Prostate gland (tissue), 2 donors: ENCODE measurements at places on chromosomes 6 and 20.

GRCh38 chr6:15507746-15508145 is 155.1 kb downstream of the DTNBP1 start:
- DNase-seq: no peak

- DNase-seq: no peak
These were observed 34.5 kb upstream of the FAM184A start for GRCh38 chr6:119112812-119113530.

- DNase-seq: peak; percentile 21
These were observed 31.2 kb downstream of the HLA-E start for GRCh38 chr6:30520522-30520921.

- no peak for DNase-seq
These were observed 15.0 kb downstream of the RBM39 start for GRCh38 chr20:35726842-35727711.

- no peak for DNase-seq
These were observed 1.7 kb upstream of the NKX2-2 start for GRCh38 chr20:21515300-21516179.

- DNase-seq: no peak
These were observed 22.1 kb downstream of the GSTA4 start for GRCh38 chr6:52972989-52973388.

- no peak for DNase-seq
These were observed 82.7 kb upstream of the FABP7 start for GRCh38 chr6:122696853-122697252.

GRCh38 chr6:28303570-28303969 is 22.2 kb downstream of the PGBD1 start:
- no peak for DNase-seq

DNA sequence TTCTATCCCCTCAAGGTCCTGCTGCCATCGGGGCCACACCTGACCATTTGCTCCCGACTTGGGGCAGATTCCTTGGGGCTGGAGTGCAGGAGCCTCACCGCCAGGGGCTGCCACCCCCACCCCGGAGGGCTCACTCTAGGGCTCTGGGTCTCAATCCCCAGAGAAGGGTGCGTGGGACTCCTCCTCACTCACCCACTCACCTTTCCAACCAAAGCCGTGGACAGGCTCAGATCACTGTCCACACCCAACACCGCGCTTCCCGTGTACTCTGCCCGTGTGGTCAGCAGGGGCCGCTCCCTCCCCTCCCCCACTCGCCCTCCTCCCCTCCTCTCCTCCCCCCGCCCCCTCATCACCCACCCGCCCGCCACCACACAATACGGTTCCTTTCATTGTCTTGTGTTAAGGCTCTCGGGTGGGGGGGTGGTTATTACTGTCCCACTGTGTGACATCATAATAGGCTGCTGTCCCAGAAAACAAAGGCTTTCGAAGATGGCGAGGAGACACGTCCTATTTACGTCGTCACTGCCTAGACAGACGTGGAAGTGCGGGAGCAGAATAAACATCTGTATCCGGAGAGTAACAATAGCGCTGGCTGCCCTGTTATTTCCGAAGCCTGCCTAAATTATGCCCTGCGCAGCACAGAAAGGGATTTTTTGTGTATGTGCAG is 85.8 kb downstream of the YTHDF1 start:
- DNase-seq: no peak

DNA sequence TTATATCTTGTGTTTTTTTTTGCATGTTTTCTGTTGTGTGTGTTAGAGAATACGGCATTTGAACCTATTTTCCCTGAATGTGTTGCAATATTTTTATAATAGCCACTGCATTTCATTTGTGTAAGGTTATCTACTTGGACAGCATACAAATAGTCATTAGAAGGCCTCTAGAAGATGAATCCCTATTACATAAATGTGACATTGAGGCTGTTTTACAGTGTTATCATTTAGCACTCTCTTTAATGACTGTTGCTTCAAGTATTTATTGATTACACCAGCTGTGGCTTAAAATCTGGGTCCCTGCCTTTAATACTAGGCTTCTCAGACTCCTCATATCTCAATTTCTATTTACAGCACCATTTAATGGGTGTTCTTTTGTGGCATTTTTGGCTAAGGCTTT is 465.8 kb downstream of the FRK start:
- DNase-seq: no peak

DNA sequence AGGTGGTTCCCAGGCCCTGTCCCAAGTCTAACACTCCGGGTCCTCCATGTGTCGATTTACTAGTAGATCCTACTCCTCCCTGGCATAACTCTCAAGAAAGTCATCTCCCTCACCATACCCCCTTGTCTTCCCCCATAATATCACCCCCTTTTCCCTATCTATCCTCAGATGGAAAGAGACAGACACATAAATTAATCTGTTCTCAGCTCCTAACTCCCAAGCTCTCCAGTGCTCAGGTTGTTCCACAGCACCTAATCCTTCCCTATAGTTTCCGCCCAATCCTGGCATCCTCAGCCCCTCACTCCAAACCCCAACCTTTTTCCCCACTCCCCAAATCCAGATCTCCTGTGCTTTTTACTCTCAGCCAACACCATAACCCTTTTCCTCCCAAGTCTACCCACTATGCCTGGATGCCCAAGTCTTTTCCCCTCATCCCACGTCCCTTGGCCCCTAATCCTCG is 808 bp downstream of the ILRUN start:
- DNase-seq: no peak

GRCh38 chr6:33621711-33622388 is 728 bp downstream of the ITPR3 start:
- peak; percentile 47 for DNase-seq

GRCh38 chr6:1917626-1918371 is 308.1 kb downstream of the FOXC1 start:
- DNase-seq: no peak

DNA sequence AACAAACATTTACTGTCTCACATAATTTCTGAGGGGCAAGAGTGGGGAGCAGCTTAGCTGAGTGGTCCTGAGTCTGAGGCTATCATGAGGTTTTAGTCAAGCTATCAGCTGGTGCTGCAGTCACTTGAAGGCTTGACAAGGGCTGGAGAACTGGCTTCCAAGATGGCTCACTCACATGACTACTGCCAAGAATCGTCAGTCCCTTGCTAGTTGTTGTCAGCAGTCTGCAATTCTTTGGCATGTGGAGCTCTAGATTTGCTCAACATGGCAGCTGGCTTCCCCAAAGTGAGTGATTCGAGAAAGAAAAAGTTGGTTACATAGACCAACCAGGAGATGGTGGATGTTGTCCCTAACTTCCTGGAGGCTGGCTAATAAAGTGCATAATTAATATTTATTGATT is 2.8 kb upstream of the LRRC1 start:
- no peak for DNase-seq

GRCh38 chr6:43915986-43916923 is 146.2 kb downstream of the VEGFA start:
- no peak for DNase-seq

GRCh38 chr6:105872249-105872648 is 213.9 kb upstream of the PRDM1 start:
- DNase-seq: no peak

GRCh38 chr20:34435589-34435988 is 72.5 kb downstream of the ITCH start:
- no peak for DNase-seq

DNA sequence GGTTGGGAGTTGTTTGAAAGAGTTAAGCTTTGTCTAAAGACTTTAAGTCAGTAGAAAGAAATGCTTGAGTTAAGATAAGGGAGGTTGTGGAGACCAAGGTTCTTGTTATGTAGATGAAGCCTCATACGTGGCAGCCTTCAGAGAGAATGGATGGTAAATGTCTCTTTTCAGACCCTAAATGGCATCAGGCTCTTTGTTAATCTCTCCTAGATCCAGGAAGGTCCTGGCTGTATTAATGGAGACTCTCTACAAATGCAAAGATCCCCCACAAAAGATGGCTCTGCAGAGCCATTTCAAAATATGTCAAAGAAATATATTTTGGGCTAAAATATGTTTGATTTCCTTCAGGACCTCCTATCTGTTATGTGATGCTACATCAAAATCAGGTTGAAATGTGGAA is 161.6 kb downstream of the ADAT2 start:
- no peak for DNase-seq

DNA sequence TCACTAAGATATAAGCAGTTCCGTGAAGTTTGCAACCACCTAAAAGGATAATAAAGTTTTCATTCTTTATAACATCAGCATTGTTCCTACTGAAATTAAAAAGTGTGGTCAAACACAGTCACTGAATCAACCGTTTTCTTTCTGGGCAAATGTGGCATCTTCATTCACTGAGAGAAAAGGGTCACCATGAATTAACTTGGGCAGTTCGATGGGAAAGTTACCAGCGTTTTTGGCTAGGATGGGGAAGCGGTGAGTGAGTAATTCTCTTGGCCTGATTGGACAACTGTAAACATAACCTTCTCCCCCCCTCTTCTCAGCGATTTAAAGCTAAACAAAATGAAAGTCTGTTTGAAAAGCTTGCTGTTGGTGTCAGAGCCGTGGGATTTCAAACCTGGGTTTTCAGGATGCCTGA is 181.8 kb downstream of the SASH1 start:
- no peak for DNase-seq

- no peak for DNase-seq
These were observed 19.4 kb downstream of the C6orf15 start for GRCh38 chr6:31092769-31093505.

- DNase-seq: no peak
These were observed 17.9 kb downstream of the MDGA1 start for GRCh38 chr6:37679539-37680476.

GRCh38 chr6:21489826-21490225 is 103.7 kb upstream of the SOX4 start:
- no peak for DNase-seq

DNA sequence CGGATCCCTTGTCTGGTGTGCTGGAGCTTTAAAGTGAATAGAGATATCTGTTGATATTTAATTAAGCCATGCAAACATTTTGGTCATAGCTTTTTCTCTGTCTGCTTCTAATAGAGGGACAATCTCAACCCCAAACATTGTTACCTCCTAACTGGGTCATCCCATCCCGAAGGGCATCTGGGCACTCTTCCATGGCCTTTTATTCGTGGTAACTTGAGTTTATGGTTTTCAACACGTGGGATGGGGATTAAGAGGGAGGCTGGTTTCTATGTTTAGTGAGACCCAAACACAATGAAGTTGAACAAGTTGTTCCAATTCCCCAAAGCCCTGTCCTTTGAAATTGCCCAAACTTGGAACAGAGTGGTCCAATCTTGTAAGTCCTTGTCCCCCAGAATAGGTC is 1.4 kb upstream of the ENPP5 start:
- no peak for DNase-seq

GRCh38 chr6:28814032-28814976 is 109.5 kb downstream of the TRIM27 start:
- no peak for DNase-seq

DNA sequence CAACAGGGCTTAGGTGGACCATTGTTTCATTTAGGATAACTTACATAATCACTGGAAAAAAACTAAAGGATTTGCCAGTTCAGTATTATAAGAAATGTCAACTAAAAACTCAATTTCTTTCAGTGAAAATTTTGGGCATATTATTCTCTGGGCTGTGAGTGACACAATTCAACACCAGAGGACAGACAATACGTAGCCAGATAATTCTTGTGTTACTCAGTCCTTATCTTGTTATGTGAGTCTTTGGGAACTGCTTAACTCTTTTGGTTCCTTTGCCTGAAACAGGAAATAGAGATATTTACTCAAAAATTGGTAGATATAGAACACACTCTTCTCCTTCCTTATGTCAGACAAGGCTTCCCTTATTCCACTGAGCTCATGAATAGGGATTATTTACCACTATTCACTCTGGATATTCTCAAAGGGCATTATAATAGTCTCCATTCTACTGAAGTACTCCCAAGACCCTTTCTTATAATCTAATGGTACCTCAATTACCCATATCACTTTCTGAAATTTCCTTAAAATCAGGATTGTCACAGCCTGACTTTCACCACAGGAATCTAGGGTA is 4.9 kb upstream of the BEND6 start:
- DNase-seq: no peak

DNA sequence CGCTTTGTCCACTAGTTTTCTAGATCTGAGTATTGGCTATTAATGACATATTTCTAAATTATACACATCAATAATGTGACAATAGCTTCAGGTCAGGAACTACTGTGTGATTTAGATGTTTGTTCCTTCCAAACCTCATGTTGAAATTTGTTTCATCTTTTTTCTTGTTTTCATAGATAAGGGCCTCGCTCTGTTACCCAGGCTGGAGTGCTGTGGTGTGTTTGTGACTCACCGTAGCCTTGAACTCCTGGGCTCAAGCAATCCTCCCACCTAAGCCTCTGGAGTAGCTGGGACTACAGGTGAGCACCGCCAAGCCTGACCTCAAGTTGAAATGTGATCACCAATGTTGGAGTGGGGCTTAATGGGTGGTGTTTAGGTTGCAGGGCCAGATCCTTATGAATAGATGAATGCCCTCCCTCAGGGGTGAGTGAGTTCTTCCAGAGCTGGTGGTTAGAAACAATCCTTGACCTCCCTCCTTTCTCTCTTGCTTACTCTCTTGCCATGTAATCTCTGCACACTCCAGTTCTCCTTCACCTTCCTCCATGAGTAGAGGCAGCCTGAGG is 5.9 kb upstream of the NQO2 start:
- DNase-seq: no peak

DNA sequence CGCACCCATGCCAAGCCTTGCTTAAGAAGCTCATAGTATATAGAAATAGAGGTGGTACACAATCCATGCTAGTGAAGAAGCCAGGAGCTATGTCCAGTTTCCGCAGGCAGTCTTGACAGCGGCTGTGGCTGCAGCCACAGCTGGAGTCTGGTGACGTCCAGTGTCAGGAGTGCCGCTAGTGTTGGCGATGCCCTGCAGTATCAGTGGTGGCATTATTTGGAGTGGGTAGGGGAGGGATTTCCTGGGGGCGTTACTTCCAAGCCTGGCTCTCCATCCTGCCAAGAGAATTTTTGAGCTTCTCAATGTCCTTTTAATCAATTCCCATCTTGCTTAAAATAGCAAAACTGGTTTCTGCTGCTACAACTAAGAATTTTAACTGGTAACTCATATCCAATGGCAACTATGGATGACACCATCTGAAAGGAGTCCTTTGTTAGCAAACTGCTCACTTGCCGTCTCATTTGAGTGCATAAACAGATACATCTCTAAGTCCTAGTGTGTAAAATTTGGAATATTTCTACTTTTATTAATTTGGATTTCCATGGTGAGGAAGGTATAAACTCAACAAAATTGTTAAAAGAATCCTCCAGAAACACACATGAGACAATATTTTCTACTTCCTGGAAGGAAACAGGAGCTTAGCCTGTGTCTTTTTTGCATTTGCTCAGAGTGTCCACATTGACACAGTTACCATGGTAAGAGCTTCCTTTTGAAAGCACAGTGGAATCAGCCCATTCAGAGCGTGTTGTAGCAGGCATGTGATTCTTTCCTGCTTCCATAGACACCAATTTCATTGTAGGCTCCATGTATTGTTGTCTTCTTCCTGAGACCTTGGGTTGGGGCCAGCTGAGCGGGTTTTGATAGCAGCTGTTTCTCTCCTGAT is 44.6 kb upstream of the PXDC1 start:
- no peak for DNase-seq
